ENCODE measurements at places on chromosomes 4 and X.

DNA sequence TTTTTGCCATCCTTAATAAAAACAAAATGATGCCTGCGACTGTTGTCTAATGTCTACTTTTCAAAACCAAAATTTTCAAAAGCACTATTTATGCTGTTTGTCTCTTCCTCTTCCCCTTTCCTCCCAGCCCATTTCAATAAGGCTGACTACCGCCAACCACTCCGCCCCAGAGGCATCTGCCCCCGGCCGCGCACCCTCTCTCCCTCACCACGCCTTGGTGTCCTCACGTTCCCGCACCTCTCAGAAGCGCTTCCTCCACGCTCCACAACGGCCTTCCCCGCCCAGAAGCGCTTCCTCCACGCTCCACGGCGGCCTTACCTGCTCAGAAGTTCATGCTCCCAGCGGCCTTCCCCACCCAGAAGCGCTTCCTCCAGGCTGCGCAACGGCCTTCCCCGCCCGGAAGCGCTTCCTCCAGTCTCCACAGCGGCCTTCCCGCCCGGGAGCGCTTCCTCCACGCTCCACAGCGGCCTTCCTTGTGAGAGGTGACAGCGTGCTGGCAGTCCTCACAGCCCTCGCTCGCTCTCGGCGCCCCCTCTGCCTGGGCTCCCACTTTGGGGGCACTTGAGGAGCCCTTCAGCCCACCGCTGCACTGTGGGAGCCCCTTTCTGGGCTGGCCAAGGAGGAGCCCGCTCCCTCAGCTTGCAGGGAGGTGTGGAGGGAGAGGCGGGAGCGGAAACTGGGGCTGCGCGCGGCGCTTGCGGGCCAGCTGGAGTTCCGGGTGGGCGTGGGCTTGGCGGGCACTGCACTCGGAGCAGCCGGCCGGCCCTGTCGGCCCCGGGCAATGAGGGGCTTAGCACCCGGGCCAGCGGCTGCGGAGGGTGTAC, 490.4 kb upstream of the ZFP42 start:
- DNase-seq: no peak

DNA sequence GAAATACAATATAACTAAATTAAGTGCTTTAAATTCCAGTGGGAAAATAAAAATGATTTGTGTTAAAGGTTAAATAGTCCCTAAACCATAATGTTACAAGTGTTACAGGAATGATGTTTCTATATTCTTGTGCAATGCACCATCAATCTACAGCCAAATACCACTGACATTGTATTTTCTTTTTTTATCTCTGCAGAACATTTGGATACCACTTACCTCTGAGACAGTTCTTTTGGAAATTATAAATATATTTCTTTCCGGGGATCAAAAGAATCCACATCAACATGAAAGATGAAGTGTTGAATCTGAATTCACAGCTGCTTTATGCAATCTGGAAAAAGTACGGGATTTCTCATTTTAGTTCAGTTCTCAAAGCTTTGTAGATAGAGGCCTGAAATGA, 518.3 kb upstream of the AGA start:
- no peak for DNase-seq

DNA sequence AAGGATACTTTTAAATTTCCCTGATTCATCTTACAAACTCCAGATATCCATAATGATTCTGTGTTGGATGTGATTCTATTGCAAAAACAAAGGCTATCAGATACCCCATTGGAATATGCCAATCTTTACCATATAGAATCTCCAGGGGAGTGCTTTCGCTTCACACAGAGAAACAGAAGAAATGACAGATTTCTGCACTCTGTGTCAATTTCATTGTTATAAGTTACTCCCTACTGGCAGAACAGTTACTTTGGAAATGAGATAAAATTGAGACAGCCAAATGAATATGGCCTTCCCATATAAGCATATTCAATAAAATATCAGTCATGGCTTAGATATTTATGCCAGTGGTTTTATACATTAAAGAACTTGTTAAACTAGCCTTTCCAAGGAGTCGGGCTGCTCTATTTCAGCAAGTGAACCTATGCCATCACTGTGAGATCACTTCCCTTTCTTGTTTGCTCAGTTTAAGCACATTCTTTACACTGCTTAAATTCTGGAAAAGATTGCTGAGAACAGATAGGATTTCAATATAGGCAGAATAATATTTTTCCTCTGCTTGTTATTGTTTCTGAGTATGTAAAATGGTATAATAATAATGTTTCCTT, 127.5 kb upstream of the ANXA10 start:
- no peak for DNase-seq

DNA sequence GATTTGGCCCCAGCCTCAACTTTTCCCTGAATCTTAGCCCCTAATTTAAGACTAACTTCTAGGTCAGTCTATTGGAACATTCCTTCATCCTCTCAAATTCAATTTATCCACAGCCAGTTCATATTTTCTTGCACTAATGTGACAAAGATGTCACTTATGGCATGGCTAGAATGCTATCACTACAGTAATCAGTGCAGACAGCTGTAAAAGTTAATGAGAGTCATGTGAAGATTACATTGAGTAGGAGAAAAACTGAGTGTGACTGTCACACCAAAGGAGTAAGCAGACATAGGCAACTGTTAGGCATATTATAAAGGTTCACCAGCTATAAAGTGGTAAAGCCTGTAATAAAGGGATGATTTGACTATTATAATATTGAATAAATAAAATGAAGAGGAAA, 42.6 kb downstream of the GABRG1 start:
- DNase-seq: no peak
